ENCODE measurements at places on chromosomes 5 and 9. TPM values are rescaled to one million over a fixed set of nuclear protein-coding genes. Genes with fewer than 3 reads are reported as not detected.

- no peak for DNase-seq
These were observed 245.4 kb downstream of the RAB3C start for GRCh38 chr5:58828258-58828657.

DNA sequence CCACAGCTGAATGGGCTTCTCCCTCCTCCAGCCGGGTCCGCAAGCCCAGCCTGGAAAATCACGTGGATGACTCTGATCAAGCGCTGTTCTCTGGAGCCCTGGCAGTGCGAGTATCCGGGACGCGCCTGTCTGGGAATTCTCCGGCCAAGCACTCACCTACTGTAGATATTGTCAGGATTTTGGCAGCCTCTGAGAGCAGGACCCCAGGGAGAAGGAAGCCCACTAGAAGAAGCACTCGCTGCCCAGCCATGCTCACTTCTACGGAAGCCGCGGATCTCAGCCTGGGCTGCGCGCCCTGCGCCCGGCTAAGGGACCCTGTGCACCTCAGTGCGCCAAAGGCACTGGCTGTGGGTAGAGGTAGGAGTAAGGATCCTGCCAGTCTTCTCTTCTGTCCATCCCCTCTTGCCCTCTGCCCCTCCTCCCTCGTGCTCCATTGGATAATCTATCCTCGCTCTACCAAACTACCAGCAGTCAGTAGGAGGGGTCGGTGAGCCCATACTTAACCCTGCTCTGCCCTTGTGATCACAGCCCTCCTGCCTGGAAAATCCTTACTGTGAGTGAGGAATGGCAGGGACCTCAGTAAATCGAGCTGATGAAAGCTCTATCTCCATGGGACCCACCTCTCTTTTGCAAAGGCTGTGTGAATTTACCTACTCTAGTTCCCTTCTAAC, at the start of gene UGT3A2:
UGT3A2 (minus strand) TSS at position 343 of the 671 bp plus-strand sequence; CDS start at position 250, 93 bp downstream.
- no peak for DNase-seq

GRCh38 chr9:114849450-114849849, 43.6 kb upstream of the TNFSF15 start:
- DNase-seq: no peak

- no peak for DNase-seq
These were observed 143.8 kb upstream of the DHFR start for GRCh38 chr5:80798633-80799032.

GRCh38 chr5:7808998-7809397, 41.9 kb downstream of the CFAP90 start:
- no peak for DNase-seq

Gene FIBCD1
- total RNA-seq: not detected

All from tibial nerve (tissue), 4 donors.